ENCODE measurements at places on chromosomes 1 and 21. TPM values are rescaled to one million over a fixed set of nuclear protein-coding genes. Genes with fewer than 3 reads are reported as not detected.

The NGF gene
- total RNA-seq = not detected

The GBP7 gene
- total RNA-seq = not detected

The FLG2 gene
- not detected for total RNA-seq

The LRRC3 gene
- total RNA-seq = 3.8 TPM

The FAM72C gene
- not detected for total RNA-seq

The SYT6 gene
- not detected for total RNA-seq

The KLHDC9 gene
- 1.6 TPM for total RNA-seq

The SRGAP2C gene
- total RNA-seq = 38.8 TPM

The HPCA gene
- not detected for total RNA-seq

The RGS18 gene
- total RNA-seq = not detected

The FRRS1 gene
- total RNA-seq = 0.96 TPM

The KCNA3 gene
- 60.0 TPM for total RNA-seq

The OR10J1 gene
- total RNA-seq = not detected

The BGLAP gene
- total RNA-seq = 7.4 TPM

The SLAMF9 gene
- not detected for total RNA-seq

The CFAP45 gene
- total RNA-seq = 2.4 TPM

The TRIM17 gene
- 0.17 TPM for total RNA-seq

The BRINP3 gene
- not detected for total RNA-seq

The SLC16A4 gene
- 2.6 TPM for total RNA-seq

The CHI3L1 gene
- total RNA-seq = not detected

The OR10Z1 gene
- total RNA-seq = not detected

The APP gene
- 34.7 TPM for total RNA-seq

The KCNC4 gene
- 24.3 TPM for total RNA-seq

The UBAP2L gene
- total RNA-seq = 218 TPM

The S1PR1 gene
- 219 TPM for total RNA-seq

The DIRAS3 gene
- total RNA-seq = not detected

The KCNJ9 gene
- not detected for total RNA-seq

The TAF5L gene
- 24.0 TPM for total RNA-seq
